Activated T-helper 17 cell treated with anti-CD3 and anti-CD28 coated beads, Interleukin-2, amount 50 U/mL, for 72 hours (primary cell): ENCODE measurements at places on chromosomes 7 and 10. TPM values are rescaled to one million over a fixed set of nuclear protein-coding genes. Genes with fewer than 3 reads are reported as not detected.
A peak's percentile ranks its signal among the peaks of the same experiment; 100 is the strongest.

DNA sequence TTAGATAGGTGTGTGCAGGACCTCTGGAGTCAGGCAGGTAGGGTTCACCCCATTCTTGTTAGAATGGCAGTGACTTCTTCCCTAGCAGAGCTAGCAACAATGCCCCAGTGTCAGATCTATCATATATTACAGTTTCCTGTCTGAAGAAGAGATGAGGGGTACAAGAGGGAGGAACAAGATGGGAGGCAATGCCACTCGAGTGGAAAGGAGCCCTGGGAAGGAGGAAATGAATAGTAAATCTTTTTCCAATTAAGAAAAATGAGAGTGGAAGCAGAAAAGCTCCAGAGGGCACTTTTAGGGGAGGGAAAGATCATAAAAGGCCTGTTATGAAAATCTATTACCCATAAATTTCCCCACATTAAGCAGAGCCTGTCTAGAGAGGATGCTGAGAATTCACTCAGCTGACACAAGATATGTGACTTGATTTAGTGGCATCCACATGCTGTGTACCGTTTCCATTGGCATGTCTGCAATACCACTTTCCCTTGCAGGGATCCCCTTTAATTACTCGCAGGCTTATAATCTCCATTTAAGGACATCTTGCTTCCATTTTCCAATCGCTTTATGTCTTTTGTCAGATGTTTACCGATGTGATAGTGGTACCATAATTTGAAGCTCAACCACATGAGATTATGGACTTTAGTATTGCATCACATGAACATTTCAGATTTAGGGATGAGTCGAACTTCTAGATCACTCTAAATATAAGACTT, 70.0 kb upstream of the AGBL3 start:
- no peaks in the 10 kb centered on the region for H3K27me3 ChIP-seq
- H3K4me1 ChIP-seq, result peaks cover 4% of the 10 kb centered on the region
- no peaks in the 10 kb centered on the region for H3K36me3 ChIP-seq
- no peak overlapping the region for H3K27ac ChIP-seq
- no peak overlapping the region for H3K4me3 ChIP-seq
- no peak for ATAC-seq

DNA sequence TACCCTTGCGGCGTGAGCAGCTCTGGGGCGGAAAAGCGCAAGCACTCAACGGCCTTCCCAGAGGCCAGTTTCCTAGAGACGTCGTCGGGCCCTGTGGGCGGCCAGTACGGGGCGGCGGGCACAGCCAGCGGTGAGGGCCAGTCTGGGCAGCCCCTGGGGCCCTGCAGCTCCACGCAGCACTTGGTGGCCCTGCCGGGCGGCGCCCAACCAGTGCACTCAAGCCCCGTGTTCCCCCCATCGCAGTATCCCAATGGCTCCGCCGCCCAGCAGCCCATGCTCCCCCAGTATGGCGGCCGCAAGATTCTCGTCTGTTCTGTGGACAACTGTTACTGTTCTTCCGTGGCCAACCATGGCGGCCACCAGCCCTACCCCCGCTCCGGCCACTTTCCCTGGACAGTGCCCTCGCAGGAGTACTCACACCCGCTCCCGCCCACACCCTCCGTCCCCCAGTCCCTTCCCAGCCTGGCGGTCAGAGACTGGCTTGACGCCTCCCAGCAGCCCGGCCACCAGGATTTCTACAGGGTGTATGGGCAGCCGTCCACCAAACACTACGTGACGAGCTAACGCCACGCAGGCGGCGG, 12.6 kb downstream of the TRIM8 start:
- H3K4me1 ChIP-seq, result peaks cover 33% of the 10 kb centered on the region
- peaks cover 67% of the 10 kb centered on the region for H3K36me3 ChIP-seq
- no peak overlapping the region for H3K27ac ChIP-seq
- H3K4me3 ChIP-seq, result peak overlapping the region; percentile 15

GRCh38 chr10:69445041-69445440, 6.2 kb upstream of the TSPAN15 start:
- no peaks in the 10 kb centered on the region for H3K36me3 ChIP-seq
- peaks cover 5% of the 10 kb centered on the region for H3K4me1 ChIP-seq
- H3K27me3 ChIP-seq, result peaks cover 3% of the 10 kb centered on the region
- no peak for ATAC-seq
- H3K27ac ChIP-seq, result no peak overlapping the region
- H3K4me3 ChIP-seq, result no peak overlapping the region

DNA sequence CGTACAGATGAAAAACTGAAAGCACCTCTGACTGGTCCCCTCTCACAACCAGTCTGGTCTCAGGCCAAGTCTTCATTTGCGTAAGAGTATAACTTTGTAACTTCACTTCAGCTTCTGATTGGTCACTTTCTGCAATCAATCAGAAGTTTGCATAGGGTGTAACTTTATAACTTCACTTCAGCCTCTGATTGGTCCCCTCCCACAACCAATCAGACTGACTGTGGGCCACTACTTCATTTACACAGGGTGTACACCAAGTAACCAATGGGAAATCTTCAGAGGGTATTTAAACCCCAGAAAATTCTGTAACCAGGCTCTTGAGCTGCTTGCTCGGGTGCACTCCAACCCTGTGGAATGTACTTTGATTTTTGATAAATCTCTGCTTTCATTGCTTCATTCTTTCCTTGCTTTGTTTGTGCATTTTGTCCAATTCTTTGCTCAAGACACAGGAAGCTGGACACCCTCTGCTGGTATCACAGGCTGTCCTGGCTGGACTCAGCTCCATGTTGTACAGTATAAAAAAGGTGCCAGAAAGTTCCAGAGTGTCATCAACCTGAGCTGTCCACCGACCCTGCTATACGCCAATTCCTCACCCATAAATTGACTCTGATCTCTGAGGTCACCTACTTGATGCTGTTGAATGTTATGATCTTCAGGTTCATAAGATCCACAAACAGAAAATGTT, 74.5 kb downstream of the COBL start:
- no peaks in the 10 kb centered on the region for H3K36me3 ChIP-seq
- no peaks in the 10 kb centered on the region for H3K4me1 ChIP-seq
- ATAC-seq, result no peak
- no peak overlapping the region for H3K27ac ChIP-seq
- H3K27me3 ChIP-seq, result peaks cover 14% of the 10 kb centered on the region
- H3K4me3 ChIP-seq, result no peak overlapping the region

- peak overlapping the region; percentile 98 for H3K27ac ChIP-seq
- H3K36me3 ChIP-seq, result peaks cover 28% of the 10 kb centered on the region
Observed at GRCh38 chr7:140696024-140696679, 356 bp upstream of the NDUFB2 start.

GRCh38 chr10:34337917-34338316, 477.2 kb downstream of the PARD3 start:
- no peaks in the 10 kb centered on the region for H3K36me3 ChIP-seq
- no peak overlapping the region for H3K27ac ChIP-seq
- peaks cover 4% of the 10 kb centered on the region for H3K27me3 ChIP-seq
- ATAC-seq, result no peak

- H3K4me3 ChIP-seq, result no peak overlapping the region
- no peak overlapping the region for H3K27ac ChIP-seq
- no peaks in the 10 kb centered on the region for H3K36me3 ChIP-seq
- no peaks in the 10 kb centered on the region for H3K4me1 ChIP-seq
- no peaks in the 10 kb centered on the region for H3K27me3 ChIP-seq
Observed at GRCh38 chr7:88599528-88599927, 160.0 kb upstream of the ZNF804B start.

GRCh38 chr10:34413214-34413613, 401.9 kb downstream of the PARD3 start:
- H3K27me3 ChIP-seq, result peaks cover 9% of the 10 kb centered on the region
- H3K36me3 ChIP-seq, result no peaks in the 10 kb centered on the region
- no peak for ATAC-seq
- no peaks in the 10 kb centered on the region for H3K4me1 ChIP-seq
- no peak overlapping the region for H3K4me3 ChIP-seq

Gene FHIP2A
- 22.8 TPM for total RNA-seq

Gene DNAJC12
- total RNA-seq, result 3.7 TPM

Gene MAGI2
- 0.09 TPM for total RNA-seq

Gene NAT16
- total RNA-seq, result not detected
